Eye (tissue), 1 donor: ENCODE measurements at places on chromosomes 7 and 10.
A peak's percentile ranks its signal among the peaks of the same experiment; 100 is the strongest.

GRCh38 chr10:117492504-117492903 is 50.0 kb upstream of the EMX2 start:
- DNase-seq: no peak

GRCh38 chr7:117807676-117808075 is 65.6 kb downstream of the CTTNBP2 start:
- DNase-seq: no peak

- DNase-seq: peak; percentile 80
Observed at GRCh38 chr10:91381257-91381891, 28.8 kb upstream of the HECTD2 start.

GRCh38 chr7:117872561-117873309 is 506 bp downstream of the CTTNBP2 start:
- DNase-seq: peak; percentile 83

DNA sequence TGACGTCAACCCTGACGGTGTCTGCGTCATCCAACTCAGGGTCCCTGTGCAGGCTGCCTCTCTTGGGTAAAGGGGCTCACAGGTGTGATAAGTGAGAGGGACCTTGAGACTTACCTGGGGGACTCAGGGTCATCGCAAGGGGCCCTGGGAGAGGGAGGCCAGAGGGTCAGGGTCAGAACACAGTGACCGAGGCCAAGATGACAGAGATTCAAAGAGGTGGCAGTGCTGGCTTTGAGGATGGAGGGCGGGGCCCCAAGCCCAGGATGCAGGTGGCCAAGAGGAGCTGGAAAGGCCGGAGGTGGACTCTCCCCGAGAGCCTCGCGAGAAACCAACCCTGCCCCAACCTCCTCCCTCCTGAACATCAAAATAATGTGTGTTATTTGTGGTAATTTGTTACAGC is 165.2 kb upstream of the PPP2R2D start:
- no peak for DNase-seq

- no peak for DNase-seq
Observed at GRCh38 chr7:1170741-1171501, 10.9 kb upstream of the ZFAND2A start.

DNA sequence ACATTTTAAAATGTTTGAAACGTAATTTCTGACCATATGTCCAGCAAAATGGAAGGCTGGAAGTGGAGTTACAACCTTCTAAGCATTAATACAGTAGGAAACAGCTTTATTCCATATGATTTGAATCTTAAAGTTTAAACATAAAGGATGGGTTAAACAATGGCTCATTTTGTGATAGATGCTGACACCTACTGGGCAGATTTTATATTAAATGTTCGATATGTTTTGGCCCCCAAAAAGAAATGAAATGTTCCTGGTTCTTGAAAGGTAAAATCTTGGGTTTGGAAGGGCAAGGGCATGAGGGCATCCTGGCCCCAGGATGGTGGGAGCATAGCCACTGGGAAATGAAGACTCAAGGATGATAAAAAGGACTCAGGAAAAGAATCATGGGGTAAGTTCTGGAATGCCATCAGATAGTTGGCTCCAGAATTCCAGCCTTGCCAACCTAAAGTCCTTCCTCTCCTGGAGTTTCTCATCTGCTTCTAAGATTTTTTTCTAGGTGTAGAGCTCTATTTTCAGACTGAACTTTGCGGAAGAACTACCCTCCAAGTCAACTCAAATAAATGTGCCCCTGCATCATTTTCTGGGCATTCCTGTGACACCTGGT is 34.6 kb upstream of the SLC35G1 start:
- peak; percentile 61 for DNase-seq

DNA sequence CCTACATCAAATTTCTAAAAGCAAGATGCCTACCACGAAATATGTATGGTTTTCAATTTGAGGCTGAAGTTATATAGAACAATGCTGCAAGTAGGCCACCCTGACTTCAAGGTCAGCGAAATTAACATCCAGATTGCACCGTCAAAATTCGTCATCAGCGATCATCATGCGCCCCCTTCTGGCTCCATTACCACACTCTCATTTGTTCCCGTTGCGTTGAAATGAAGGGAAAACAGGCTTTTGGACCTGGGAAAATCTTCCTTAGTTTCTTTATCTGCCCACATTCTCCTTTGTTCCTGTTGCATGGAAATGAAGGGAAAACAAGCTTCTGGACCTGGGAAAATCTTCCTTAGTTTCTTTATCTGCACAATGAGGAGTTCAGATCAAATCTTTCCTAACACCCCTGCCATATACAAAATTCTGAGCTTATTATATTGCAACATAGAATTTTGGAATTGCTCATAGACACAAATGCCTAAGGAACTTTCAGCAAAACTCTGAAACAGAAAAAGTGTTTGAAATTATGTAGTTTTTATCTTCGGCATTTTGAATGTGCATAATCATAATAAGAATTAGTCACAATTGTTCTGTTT is 98.2 kb upstream of the PRKCQ start:
- DNase-seq: peak; percentile 80

DNA sequence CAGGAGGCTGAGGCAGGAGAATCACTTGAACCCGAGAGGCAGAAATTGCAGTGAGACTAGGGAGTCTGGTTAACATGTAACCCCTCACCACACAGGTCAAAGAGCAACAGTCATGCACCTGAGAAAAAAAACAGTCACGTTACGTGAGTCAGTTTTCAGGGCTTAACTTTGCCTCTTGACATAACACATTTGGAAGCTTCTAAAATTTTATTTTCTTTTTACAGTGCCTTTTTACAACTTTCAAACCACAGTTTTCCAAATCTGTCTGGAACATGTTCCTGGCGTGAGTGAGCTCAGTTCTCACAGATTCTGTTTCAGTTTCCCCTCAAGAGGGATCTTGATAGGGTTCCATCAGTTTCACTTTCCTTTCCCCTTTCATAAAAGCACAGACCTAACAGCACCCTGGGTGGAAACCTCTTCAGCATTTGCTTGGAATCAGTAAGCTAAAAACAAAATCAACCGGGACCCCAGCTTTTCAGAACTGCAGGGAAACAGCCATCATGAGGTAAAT is 4.4 kb downstream of the IFIT3 start:
- DNase-seq: peak; percentile 43

GRCh38 chr7:137576481-137576880 is 232.9 kb upstream of the PTN start:
- no peak for DNase-seq

DNA sequence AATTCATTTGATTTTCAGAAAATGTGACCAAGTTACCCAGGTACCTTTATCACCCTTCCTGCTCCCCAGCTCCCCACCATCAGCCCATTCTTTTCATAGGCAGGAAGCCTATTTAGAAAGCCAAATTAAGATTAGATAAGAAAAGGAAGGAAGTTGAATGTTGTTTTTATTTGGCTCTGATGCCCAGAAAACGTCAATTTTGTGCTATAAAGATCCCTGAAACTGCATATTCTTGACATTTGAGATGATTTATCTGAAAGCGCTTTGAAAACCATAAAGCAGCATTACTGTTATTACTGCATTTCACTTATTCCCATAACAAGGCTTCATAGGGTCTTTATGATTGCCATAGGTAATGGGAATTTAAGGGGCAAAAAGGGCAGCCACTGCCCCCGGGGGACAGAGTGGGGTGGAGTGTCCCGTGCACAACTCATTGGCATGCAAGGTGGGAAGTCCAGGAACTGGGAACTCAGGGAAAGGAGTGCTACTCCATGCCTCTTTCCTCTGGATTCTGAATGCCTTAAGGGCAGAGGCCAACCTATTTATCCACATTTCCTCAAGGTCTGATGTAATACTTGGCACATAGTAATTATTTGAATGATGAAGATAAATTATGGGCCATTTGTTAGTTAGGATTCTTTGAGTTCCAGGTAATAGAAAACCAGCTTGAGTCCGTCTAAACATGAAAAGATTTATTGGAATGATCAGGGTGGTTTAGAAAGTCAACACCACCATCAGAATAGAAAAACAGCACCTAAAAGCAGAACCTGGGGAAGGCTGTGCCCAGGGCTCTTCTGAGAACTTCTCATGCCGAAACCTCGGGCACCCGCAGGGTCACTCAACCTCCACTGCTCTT is 100.6 kb upstream of the ELMO1 start:
- no peak for DNase-seq

- DNase-seq: no peak
Observed at GRCh38 chr10:126533644-126534043, 136.8 kb downstream of the C10orf90 start.

DNA sequence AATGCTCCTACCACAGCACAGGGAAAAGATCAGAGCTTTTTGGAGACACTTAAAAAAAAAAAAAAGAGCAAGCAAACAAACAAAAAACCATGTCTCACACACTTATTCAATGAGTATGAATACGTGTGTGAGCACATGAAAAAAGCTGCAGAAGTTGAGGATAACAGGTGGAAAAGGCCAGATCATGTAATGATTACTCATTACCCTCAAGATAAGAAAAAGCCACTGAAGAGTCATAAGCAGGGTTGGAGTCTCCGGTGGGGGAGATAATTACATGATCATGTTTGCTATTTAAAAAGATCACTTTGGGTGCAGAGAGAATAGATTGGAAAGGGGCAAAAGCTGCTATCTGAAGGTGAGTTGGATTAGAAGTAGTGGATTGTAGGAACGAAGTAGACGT is 77.0 kb downstream of the POU6F2 start:
- DNase-seq: no peak

DNA sequence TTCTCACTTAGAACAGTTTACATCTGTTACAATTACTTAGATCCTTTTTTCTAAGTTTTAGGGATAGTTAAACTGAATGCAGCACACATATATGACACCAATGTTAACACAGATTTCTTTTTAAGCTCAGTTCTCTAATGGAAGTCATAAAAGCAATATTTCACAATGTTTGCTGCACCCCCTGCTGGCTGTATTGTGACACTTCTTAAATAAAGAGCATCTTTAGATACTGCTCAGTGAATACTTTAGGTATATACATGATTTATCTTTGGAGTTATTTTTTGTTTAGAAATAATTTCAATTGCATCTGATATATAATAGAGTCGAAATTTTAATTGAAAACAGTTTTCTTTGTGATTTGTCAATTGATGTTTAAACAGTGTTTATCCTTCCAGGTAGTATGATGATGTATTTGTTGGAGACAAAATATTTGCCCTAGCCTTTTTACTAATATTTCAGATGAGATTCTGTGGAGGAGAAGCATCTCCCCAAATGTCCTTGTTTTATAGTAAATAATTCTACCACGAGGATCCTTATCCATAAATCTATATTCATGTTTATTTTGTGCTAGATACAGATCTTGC is 174.4 kb downstream of the ST7 start:
- DNase-seq: peak; percentile 86

GRCh38 chr10:45419676-45420025 is 45.6 kb downstream of the ALOX5 start:
- DNase-seq: no peak

GRCh38 chr10:74418285-74418872 is 267.4 kb downstream of the ADK start:
- DNase-seq: peak; percentile 95

DNA sequence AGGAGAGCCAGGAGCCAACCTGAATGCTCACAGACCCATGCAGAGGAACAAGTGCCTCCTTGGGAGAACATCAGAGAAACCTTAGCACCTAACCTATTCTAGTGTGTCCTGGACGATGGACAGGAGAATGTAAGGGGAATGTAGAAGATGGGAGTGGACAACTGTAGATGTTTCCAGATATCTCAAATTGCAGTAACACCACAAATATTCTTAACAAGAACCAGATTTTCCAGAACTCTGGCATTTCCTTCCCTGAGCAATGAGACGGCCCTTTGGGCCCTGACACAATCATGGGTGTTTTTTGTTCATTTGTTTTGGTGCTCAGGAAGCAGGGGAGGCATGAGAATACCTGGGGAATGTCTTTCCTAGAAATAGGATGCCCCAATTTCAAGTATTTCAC is 196.1 kb upstream of the PRSS1 start:
- DNase-seq: no peak

- peak; percentile 53 for DNase-seq
Observed at GRCh38 chr10:3398825-3399646, 226.5 kb upstream of the PITRM1 start.

DNA sequence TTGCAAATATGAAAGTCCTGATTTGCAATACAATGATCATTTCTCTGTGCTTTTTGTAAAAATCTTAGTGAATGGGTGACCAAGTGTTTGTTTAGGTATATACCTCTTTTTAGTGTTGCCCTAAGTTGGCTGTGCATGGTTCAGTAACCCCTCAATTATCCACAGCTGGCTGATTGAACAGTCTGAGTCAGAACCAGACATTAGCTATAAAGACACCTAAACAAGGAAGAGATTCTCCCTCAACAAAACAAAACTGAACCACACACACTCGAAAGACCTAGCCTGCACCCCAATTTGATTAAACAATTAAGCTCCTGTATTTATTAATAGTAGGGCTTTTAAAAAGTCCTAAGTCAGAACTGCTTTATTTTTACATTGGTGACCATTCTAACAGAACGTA is 2.8 kb downstream of the RSBN1L start:
- DNase-seq: peak; percentile 62

- no peak for DNase-seq
Observed at GRCh38 chr10:44333511-44333910, 51.4 kb downstream of the CXCL12 start.

DNA sequence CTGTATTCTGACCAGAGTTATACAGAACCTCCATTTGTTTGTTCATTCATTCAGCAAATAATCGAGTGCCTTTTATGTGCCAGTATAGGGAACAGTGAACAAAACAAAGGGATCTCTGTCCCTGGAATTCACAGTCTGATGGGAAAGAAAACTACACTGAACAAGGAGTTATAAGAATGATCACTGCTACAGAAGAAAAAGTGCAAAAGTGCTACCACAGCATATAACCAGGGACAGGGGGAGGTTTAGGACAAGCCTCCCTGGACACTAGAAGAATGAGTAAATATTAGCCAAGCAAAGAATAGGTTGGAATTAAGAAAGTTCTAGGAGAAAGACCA is 4.2 kb downstream of the CLDN12 start:
- no peak for DNase-seq

DNA sequence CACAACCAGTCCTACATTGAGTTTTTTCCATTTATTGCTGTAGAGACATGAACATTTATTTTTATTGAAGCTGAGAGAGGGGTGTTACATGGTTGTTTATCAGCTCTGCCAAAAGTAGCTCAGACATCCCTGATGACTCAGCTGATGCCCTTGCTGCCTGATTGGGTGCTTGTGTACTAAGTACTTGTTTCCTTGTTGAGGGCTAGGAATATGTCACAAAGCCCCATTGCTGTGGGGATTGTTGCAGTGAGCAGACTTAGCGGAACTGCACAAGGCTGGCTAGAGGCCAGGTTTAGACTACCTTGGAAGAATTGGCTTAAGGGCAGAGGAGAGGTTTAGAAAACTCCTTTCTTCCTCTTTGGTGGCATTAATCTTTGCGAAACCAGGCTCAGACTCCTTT is 110.6 kb downstream of the AUTS2 start:
- no peak for DNase-seq

- DNase-seq: no peak
Observed at GRCh38 chr7:91995391-91996105, 54.9 kb downstream of the AKAP9 start.

- no peak for DNase-seq
Observed at GRCh38 chr10:8211631-8212030, 157.1 kb downstream of the GATA3 start.

- no peak for DNase-seq
Observed at GRCh38 chr10:67140641-67141040, 214.8 kb downstream of the LRRTM3 start.

GRCh38 chr7:68892236-68892635 is 706.0 kb upstream of the AUTS2 start:
- DNase-seq: no peak
